Activated CD4-positive, CD25-positive, alpha-beta regulatory T cell treated with anti-CD3 and anti-CD28 coated beads, Interleukin-2, amount 50 U/mL, for 24 hours (primary cell): ENCODE measurements at places on chromosomes 1 and 21.

DNA sequence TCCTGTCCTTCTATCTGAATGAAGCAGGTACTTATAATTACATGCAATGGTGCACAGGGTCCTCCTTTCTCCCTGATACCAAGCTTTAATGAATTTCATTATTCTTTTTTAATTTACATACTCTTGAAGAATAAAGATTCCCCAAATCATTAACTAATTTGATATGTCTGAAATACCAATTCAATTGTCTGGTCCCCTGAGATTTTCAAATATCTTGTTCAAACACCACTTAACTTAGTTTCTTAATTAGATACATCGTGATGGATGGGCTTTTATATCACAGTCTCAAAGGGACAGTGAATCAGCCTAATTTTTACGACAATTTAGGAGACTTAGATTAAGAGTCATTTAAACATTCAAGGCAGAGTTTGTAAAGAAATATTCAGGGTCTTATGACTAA, 1054.6 kb downstream of the PLA2G4A start:
- ATAC-seq = no peak

DNA sequence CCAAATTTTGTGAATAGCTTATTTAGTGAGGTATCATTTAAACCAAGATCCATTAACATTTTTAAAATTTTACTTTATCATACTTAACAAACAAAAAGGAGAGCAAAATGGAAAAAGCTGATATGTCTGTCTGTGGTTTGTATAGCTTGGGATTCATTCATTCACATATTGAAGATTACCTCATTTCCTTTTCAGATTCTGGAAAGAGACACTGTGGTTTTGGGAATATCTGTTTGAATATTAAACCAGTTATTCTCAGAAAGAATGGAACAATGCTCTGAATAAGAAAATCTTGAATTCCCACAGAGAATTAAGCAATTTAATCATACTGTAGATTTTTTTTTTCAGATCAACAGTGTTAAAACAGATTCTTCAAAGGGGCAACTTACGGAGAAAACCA, 93.8 kb upstream of the PRDX6 start:
- no peak for ATAC-seq

DNA sequence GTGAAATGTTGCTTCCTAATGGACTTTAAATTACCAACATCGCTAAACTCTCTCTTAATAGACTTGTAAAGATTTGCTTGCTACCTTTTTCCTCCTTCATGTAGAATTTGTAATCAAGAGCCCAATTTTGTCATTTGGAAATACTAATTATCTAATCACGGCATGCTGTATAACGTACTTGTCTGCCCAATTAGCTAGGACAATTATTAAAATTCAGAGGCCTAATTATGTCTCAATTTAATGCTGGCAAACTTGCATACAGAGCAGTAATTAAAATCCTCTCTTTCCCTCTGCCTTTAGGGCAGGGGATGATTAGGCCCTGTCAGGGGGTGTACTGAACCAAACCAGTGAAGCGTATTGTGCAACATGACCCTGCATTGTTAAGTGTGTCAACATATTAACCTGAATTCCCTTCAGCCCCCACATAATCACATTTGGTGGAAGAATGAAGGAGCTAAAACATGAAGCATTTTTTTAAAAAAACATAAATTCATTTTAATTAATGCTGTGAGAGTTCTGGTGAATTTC, 137.4 kb upstream of the BARHL2 start:
- no peak for ATAC-seq

DNA sequence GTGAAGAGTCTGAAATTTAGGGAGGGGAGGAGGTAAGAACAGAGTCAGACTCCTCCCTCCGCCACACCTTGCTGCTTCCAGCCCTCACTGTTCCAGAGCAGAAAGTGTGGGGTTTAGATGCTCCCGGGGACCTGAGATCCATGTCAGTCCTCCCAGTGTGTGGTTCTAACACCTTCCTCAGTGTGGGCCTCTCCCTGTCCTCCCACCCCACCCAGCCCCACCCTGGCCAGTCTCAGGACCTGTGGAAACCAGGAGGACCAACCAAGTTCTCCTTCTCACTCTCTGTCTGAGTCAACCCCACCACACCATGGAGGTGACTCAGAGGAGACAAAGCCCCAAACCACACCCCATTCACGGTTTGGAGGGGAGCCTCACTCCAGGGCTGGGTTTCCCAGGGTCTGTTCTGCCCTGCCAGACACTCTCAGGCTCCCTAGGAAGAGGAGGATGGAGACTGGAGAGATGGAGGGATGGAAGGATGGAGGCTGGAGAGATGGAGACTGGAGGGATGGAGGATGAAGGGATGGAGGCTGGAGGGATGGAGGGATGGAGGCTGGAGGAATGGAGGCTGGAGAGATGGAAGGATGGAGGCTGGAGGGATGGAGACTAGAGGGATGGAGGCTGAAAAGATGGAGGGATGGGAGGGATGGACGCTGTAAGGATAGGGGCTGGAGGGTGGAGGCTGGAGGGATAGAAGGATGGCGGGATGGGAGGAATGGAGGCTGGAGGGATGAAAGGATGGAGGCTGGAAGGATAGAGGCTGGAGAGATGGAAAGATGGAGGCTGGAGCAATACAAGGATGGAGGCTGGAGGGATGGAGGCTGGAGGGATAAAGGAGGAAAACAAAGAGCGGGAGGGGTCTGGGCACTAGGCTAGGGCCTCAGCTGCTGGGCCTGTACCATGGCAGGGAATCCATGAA, 100.9 kb upstream of the RUNX3 start:
- peak; percentile 88 for ATAC-seq

DNA sequence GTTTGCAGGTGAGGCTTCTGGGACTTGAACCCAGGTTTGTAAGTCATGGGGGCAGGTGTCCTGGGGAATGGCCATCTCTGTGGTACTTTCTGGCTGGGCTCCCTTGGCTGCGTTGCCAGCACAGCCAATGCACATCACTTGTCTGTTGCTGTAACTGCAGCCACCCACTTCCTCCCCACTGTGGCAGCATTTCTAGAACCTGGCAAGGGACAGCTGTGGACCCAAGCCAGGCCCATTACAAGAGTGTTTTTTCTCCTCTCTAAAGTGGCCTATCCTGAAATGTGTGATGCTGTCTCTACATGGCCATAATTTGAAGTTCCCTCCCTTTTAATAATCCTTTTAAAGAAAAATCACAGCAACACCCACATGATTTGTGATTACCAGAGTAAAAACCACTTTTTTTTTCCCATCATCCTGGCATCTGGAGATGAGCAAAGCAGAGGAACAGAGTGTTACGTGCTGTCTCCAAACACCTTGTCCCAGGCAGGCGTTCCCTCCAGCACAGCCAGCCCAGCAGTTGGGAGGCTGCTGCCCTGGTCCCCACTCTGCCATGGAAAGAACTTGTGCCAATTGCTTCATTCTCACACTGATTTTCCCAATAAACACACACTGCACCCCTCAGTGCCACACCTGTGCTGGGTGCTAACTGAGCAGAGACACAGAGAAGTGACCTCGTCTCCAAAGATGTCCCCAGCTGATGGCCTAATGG, 360.6 kb upstream of the USP24 start:
- no peak for ATAC-seq

DNA sequence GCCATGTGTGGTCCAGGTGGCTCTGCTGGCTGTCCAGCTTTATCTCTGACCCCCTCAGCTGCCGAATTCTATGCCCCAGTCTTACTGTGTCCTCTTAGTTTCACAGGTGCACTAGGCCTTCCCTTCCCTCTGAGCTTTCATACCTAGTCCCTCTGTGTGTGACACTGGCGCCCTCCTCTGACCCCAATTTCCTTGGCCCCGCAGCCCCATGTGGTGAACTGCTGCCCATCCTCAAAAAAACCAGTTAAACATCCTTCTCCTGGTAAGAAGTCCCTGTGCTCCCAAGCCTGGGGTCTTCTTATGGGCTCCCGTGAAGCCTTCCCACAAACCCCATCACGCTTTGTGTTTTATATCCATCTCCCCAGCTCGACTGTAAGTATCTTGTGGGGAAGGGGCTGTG, 93.9 kb upstream of the TSPAN2 start:
- no peak for ATAC-seq

DNA sequence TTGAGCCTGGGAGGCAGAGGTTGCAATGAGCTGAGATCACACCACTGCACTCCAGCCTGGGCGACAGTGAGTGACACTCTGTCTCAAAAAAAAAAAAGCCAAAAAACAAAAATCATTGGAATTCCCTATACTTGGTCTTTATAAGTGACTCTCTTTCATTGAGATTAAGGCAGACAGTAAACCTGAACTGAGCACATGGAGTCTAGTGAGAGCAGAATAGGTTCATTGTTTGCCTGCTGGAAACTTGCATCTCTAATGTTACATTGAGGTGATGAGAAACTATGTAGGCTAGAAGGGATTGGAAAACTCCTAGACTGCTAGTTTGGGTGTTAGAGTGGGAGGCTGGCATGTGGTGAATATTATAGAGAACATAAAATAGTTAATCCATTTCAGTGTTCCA, 25.4 kb downstream of the MAST2 start:
- ATAC-seq = no peak

- ATAC-seq = no peak
Measured at GRCh38 chr1:178382372-178382771, 114.4 kb downstream of the CLEC20A start.
